ENCODE measurements at places on chromosomes 13 and 19. TPM values are rescaled to one million over a fixed set of nuclear protein-coding genes. Genes with fewer than 3 reads are reported as not detected.

GRCh38 chr13:43572656-43573360, 214.0 kb downstream of the ENOX1 start:
- no peak for DNase-seq

GRCh38 chr13:78398743-78399410, 204.5 kb downstream of the POU4F1 start:
- DNase-seq = no peak

DNA sequence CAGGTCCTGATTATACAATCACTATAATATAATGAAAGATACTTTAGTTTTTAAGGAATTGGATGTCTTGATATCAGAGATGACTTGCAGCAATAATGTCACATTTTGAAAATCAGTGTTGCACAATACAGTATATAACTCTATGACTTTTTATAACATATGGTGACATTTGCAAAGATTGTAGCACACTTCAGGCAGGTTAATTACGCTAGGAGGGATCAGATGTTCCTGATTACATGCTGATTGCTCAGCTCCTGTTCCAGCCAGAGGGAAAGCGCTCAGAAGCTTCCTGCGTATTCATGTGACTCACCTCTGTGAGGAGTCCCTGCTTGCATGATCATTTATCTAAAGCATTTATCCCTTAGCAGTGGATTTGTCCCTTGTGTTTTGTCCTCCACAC, 265.6 kb downstream of the GPC5 start:
- no peak for DNase-seq

DNA sequence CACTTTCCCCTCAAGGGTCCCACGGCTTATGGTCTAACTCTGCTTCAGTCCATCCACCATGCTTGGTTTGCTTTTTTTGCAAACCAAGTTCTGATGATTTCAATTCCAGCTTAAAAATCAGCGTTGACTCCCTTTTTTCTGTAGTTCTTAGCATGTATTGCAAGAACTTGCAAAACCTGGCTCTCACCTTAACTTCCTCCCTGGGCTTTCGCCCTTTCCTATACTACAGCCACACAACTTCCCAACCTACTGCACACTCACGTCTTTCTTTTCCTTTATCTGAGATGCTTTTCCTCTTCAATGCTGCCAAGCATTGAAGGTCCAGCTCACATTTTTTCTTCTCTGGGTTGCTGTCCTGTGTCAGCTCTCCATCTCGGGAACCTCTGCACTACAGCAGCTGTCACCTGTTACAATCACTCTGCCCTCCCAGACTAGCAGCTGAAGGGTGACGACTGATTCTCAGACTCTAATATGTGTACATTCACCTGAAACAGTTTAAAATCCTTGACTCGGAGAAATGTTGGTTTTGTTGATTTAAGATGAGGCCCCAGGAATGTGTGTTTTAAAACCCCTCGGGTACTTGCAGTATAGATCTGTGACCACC, 143.7 kb downstream of the FREM2 start:
- DNase-seq = no peak

- no peak for DNase-seq
These were observed 13.4 kb downstream of the TECR start for GRCh38 chr19:14542711-14543328.

- no peak for DNase-seq
These were observed 1.3 kb upstream of the KLF5 start for GRCh38 chr13:73057284-73058063.

GRCh38 chr13:42348576-42348975, 76.6 kb downstream of the AKAP11 start:
- DNase-seq = no peak

GRCh38 chr19:50333737-50334617, 4.8 kb upstream of the KCNC3 start:
- DNase-seq = peak; percentile 91

DNA sequence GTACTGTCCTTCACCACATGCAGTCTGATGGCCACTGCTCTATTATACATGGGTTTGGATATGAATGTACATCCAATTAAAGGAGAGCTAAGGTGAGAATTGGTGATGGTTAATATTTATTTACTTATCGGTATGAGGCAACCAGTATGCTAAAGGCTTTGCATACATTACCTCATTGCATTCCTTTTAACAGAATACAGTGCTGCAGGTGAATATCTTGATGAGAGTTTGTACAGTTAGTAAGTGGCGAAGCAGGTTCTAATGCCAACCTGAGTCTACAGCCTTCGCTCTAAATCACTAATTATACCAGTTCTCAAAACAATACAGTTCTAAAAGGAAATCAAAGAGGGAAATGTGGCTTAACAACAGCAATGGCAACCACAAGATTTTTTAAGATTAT, 284.1 kb downstream of the ITGBL1 start:
- peak; percentile 26 for DNase-seq

- no peak for DNase-seq
These were observed 126.5 kb downstream of the ZNF536 start for GRCh38 chr19:30498707-30499106.

DNA sequence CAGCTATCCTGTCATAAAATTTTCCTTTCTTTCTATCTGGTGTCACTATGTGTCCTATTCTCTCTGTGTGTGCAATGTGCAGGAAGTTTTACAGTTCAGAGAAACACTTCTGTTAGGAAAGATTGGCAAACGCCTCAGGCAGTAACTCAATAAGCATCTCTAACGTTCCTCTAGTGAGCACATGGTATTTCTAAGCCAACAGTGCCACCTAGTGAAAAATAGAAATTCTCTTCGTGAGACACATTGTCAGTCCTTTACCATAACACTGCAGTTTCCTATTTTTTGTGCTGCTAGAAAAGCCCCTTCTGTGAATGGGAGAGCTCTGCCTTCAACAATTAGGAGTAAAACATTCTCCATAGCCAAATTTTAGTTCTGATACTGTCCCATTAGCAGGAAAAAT, 50.7 kb downstream of the ZNF723 start:
- DNase-seq = peak; percentile 5

DNA sequence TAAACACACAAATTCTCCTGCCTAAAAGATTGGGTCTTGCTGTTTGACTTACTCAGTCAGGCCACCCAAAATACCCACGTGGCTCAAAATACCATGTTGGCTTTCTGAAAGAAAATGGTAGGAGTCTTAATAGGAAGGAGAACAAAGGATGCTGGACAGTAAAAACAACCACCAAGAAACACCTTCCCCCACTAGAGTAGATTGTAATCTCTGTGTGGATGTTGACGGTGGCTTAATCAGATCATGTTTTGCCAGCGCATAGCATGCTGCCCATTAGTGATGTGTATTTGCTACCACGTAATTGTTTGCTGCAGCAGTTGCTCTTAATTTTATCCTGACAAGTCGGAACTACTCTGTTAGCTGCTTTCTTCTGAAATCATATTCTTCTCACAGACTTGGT, 1229.3 kb upstream of the SLC10A2 start:
- DNase-seq = no peak

GRCh38 chr13:97001636-97002035, 7.4 kb upstream of the OXGR1 start:
- no peak for DNase-seq

- DNase-seq = no peak
These were observed 7.4 kb downstream of the IGFL4 start for GRCh38 chr19:46033401-46033800.

DNA sequence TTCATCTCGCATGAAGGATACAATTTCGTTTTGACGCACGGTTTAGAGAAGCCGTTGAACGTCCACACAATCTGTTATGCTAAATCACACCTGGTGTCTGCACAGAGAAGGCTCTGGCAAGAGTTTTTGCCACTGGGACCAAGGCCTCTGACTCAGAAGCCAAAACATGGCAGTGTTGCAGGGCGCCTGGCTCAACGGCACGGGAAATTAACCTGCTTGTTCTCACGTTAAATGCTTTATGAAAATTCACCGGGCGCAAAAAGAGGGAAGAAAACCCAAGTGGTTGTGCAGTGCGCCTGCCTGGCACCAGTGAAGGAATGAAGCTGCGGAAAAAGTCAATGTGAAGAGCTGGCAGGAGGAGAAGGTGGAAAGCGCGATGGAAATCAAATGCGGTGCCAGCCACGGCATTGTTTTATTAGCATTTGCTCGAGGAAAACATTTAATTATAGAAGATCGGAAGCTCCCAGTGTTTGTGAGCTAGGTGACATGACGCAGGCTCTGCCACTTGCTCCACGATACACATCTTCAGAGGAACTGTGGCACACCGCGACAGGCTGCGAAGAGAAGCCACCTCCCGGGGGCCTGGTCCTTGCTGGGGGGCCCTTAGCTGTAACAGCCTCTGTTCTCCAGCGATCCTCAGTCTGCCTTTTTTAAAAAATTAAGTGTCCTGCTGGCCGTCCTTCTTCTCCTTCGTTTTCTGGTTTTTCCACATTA, 126.2 kb downstream of the ZIC5 start:
- DNase-seq = no peak

DNA sequence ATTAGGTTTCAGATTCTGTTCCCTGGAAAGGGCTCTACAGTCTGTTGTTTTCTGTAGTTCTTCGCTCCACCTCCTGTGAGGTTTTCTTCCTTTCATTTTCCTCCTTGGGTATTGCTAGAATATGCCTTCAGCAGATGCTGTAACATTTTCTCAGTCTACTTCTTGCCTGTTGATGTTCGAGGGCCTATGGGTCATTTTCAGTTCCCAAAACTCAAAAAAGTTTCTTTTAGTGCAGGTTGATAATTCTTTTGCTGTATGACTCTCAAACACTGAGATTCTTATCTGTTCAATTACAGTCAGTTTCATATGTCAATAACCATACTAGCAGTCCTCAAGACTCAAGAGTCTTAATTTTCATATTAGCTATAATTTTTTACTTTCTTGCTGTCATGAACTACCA, 268.3 kb downstream of the RFC3 start:
- no peak for DNase-seq

- no peak for DNase-seq
These were observed 9.2 kb upstream of the ZSCAN1 start for GRCh38 chr19:58024661-58025060.

DNA sequence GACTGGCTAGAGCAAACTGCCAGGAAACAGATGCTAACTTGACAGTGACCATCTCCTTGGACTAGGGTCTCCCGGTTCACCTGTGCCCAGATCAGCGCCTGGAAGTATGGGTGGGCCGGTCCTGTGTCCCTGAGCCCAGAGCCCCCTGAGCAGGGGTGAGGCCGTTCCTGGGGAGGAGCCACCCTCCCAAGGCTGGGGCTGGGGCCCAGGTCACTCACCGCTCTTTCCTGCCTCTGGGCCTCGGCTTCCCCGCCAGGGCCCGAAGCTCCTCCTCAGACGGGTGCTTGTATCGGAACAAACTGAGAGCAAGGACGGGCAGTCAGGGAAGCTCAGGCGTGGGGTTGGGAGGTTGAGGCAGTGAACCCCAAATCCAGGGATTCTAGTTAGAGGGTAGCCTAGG, 5.4 kb downstream of the TMEM161A start:
- no peak for DNase-seq

- DNase-seq = no peak
These were observed 3.3 kb upstream of the USP12 start for GRCh38 chr13:27174766-27175455.

DNA sequence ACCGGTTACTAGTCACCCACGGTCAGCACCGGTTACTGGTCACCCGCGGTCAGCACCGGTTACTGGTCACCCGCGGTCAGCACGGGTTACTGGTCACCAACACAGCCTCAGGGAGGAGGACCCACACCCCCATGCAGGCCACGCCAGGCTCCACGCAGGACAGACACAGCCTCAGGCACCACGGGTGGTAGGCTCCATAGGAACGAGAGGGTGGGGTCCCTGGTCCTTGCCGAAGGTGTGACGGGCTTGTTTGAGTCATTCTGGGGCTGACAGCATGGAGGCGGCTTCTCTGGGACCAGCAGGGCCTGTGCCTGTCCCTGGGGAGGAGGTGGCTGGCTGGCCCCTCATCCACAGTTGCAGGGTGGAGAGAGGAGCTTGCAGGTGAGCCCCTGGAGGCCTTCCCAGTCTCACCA, 122.8 kb upstream of the SOX1 start:
- no peak for DNase-seq

GRCh38 chr19:36013280-36014011, 567 bp downstream of the ALKBH6 start:
- no peak for DNase-seq

PGLYRP2 gene
- not detected for total RNA-seq

HSPB6 gene
- total RNA-seq = 39.7 TPM

CEACAM8 gene
- total RNA-seq = 0.16 TPM

KASH5 gene
- 0.84 TPM for total RNA-seq

C19orf38 gene
- total RNA-seq = 3.2 TPM

TSHZ3 gene
- 6.7 TPM for total RNA-seq

KMT2B gene
- total RNA-seq = 39.1 TPM

SARS2 gene
- total RNA-seq = 24.3 TPM

DKKL1 gene
- total RNA-seq = not detected

TMPRSS9 gene
- not detected for total RNA-seq

LIM2 gene
- not detected for total RNA-seq

RAB3D gene
- total RNA-seq = 71.6 TPM
